ENCODE measurements at places on chromosomes 7 and 10. TPM values are rescaled to one million over a fixed set of nuclear protein-coding genes. Genes with fewer than 3 reads are reported as not detected.
A peak's percentile ranks its signal among the peaks of the same experiment; 100 is the strongest.

GRCh38 chr7:90345595-90346335, 751 bp upstream of the GTPBP10 start:
- DNase-seq: peak; percentile 61

GRCh38 chr10:15789793-15790525, 70.2 kb upstream of the ITGA8 start:
- DNase-seq: peak; percentile 85

DNA sequence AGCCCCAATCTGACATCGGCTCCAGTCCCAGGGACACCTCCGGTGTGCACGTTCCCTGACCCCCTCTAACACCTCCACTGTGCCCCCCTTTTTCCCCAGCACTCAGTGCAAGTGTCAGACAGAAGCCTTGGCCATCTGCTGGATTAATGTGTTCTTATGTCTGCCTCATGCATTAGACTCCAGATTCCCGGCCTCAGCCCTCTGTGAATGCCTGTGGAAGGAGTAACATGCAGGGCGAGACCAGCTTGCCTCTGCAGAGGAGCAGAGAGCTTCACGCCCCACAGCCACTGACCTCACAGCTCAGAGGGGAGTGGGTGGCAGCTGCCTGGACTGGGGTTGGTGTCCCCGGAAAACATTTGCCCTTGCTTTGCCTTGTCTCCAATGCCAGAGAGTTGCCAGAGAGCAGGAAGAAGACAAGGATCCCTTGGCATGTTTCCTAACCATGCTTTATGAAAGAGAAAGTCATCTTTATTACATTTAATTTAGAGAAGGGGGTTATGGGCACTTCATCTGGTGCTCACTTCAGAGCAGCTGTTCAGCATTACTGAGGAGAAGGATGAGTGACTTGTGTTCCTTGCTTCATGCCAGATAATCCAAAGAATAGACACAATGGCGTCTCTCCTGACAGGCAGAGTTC, 91.6 kb upstream of the CXCL12 start:
- DNase-seq: no peak

GRCh38 chr7:157575777-157576176, 239.0 kb downstream of the DNAJB6 start:
- no peak for DNase-seq

- DNase-seq: no peak
Measured at GRCh38 chr7:11343818-11344413, 370.2 kb downstream of the PHF14 start.

DNA sequence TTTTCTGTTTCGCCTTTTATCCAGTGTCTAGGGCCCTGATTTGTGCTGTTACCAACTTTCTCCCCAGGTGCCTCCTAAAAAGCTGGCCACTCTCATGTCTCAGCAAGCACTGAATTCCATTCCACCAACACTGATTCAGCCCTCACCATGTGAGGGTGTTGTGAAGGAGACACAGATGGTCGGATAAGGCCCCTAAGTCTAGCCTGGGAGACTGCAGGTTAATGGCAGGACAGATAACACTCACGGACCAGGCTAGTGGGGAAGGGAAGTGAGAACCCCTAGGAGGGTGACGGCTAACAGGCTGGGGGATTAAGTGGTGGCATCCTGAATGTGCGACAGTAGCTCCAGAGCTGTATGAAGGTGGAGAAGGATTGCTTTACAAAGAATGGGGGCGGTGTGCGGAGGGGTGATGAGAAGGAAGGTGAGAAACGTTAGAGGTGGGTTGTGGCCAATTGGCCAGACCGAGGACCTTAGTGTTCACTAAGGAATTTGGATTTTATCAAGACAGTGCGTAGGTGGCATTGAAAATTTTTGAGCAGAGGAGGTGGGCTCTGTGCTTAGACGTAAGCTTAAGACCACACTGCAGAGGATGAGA, 3.8 kb upstream of the DUSP5 start:
- DNase-seq: no peak

DNA sequence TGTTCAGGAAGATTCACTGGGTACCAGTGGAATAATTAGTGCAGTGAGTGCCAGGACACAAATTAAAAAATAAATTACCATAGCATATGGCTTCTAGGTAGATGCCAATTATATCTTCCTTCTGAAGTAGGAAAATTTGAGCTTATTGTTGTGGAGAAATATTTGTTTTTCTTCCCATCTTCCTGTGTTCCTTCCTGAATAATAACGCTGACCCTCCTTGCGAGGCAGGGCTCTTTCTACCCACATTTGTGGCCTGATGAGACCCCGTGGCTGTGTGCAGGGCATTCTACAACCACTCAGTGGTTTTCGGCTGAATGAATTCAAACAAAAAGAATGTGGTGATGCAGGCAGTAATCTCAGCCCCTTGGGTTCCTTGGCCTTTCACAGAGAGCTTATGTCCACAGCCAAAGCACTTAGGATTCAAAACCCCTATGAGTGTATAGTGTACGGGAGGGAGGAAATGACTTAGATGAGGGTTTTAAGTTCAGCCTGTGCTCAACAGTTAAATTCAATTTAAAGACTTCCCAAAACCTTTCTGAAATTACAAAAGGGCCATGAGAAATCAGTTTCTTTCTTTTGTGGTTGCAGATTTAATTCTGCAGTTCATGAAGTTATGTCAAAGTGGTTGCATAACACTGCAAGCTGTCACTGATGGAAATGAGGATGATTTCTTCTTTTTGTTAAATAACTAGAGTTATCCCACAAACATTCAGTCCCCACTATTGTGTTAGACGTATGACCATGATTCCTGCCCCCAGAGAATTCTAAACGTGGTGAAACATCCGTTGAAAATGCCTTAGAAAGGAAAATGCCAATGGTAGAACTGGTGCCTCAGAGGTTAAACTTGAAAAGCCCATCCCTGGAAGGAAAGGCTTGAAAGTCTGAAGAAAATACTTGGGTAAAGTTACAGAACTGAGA, 255.3 kb downstream of the FZD1 start:
- peak; percentile 89 for DNase-seq

DNA sequence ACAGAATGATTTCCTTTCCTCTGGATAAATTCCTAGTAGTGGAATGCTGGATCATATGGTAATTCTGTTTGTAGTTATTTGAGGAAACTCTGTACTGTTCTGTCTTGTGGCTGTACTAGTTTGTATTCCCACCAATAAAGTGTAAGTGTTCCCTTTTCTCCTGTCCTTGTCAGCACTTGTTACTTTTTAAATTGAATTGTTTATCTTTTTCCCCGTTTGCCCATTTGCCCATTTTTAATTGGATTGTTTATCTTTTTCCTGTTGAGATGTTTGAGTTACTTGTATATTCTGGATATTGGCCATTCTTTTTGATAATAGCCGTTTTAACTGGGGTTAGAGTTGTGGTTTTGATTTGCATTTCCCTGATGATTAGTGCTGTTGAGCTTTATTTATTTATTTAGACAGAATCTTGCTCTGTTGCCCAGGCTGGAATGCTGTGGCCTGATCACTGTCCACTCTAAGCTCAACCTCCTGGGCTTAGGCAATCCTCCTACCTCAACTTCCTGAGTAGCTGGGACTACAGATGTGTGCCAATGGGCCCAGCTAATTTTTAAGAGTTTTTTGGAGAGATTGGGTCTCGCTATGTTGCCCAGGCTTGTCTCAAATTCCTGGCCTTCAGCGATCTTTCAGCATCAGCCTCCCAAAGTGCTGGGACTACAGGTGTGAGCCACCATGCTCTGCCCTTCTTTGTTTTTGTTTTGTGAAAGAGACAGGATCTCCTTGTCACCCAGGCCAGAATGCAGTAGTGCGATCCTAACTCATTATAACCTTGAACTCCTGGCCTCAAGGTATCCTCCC, 23.0 kb downstream of the BMPR1A start:
- peak; percentile 65 for DNase-seq

DNA sequence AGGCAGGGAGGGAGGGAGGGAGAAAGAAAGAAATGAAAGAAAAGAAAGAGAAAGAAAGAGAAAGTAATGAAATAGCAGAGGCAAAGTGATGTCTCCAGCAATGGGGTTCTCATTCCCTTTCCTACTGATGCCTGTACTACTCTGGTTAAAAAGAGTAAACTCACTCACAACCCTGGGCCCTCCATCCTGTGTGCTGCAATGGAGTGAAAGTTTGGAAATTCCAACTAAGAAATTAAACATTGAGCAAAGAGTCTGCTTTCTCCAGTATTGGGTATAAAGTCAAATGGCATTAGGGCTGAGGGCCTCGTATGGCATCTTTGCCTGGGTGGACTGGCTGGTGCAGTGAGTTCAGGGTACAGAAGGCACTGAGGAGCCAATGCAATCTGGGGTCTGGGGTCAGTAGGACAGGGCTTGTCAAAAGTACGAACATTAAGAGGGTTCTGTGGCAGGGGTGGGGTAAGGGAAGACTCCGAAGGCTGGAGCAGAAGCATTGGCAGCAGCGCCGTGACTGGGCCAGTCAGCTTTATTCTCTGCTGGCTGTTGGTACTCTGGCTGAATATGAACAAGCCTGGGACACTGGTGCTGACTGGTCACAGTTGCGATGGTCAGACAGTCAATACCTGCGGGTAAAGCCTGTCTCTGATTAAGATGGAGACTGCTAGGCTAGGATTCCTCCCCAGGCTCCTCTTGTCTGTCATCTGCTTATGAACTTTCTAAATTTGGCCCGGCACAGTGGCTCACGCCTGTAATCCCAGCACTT, 24.1 kb upstream of the TNS3 start:
- DNase-seq: no peak

DNA sequence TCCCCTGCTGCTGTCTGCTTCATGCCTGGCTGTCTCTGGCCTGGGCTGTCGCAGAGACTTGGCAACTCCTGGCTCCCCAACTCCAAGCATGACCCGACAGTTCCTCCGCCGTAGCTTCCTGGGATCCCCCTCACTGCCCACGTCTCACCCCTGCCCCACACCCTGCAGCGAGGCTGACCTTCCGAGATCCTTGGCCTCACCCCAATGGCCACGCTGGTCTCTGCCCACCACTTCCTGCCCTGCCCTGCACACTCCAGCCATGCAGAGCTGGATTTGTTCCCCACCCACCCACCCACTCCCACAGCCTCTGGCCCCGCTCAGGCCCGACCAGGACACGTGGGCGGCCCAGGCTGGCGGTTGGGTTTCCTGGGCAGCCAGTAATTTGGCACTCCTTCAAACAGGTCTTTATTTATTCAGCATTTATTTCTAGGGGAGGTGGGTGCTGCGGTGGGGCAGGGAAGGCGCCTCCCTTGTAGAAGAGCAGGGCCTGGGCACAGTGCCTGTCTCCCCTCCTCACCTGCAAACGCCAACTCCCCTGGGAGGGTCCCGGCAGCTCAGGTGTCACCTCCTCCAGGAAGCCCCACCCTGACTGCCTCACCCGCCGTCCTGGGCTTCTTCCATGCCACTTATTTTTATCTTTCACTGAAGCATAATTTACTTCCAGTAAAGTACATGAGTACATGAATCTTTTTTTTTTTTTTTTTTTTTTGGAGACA, 25.5 kb downstream of the GTF2IRD1 start:
- DNase-seq: peak; percentile 48

- DNase-seq: no peak
Measured at GRCh38 chr10:7337431-7338171, 73.2 kb downstream of the SFMBT2 start.

DNA sequence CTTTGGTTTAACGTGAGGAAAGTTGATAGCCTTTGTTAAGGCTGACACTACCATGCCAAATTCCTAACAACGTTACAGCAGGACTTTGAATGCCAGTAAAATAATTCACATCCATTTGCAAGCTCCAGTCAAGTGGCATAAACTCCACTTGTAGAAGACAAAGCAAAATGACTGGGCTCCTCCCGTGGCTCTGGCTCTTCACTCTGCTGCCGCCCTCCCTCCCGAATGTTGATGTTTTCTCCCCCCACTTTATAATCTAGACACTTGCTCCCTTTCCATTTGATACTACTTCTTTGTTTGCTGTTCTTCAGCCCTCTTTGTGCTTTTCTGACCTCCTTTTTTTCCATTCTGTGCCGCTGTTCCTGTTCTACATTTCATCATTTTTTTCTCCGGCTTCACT, 22.8 kb upstream of the ITGB8 start:
- DNase-seq: peak; percentile 78

DNA sequence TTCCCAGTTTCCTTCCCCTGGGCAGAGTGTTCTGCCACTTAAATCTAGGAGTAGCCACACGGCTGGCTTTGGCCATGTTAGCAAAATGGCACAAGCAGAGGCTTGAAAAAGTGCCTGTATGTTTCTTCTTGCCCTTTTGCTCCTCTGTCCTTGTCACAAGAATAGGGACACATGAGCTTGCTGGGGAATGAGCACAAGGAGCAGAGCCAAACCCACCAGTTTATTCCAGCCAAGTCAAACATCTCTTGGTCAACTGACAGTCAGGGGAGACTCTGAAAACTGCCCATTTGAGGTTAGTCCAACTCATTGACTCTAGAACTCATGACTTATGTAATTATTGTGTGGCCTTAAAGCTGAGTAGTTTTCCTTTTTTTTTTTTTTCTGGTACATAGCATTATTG, 739.7 kb upstream of the FZD8 start:
- no peak for DNase-seq

DNA sequence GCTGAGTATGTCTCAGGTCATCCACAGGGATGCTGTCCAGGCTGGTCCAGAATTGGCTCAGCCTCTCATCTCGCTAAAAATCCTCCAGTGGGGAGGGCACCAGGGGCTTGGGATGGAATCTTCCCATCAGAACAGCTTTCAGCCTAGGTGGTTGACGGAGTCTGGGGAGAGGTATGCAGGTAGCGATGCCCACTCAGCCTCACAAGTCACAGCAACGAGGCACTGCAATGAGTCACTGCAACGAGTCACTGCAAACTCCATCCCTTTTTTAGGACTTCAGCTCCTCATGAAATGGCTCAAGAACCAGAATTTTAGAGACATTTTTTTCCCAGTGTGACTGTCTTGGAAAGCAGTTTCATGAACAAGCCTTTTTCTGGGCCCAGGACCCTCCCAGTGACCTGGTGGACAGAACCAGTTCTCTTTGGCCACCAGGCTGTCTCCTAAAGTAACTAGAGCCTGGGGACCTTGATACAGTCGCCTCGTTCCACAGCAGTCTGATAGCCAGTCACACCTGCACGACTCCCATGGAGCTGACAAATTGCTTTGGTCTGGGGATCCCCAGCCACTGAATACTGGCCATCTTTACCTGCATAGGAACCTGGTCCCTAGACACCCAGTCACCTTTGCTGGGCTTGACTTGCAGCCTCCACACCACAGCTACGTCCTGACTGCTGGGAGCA, 41.3 kb upstream of the PPP2R2D start:
- DNase-seq: no peak

CYP2C8 gene
- 0.34 TPM for total RNA-seq

SH2B2 gene
- total RNA-seq: 5.6 TPM

ACSM6 gene
- not detected for total RNA-seq

MICALL2 gene
- total RNA-seq: 43.4 TPM

AQP1 gene
- total RNA-seq: 10.0 TPM

PILRA gene
- 2.3 TPM for total RNA-seq

POM121 gene
- 49.1 TPM for total RNA-seq

ZP3 gene
- total RNA-seq: 1.4 TPM

All from astrocyte (in vitro differentiated cells and primary cell).